T-helper 22 cell (primary cell): ENCODE measurements at places on chromosomes 2 and 18.

- no peak for DNase-seq
Measured at GRCh38 chr18:32139835-32140283, 48.2 kb downstream of the RNF138 start.

- no peak for DNase-seq
Measured at GRCh38 chr18:5643288-5643687, 99.5 kb upstream of the EPB41L3 start.

GRCh38 chr2:207129821-207130220 lies 35.9 kb downstream of the KLF7 start:
- no peak for DNase-seq

GRCh38 chr2:85143463-85144082 lies 10.4 kb downstream of the TCF7L1 start:
- no peak for DNase-seq

GRCh38 chr18:37299471-37300304 lies 265.9 kb downstream of the CELF4 start:
- DNase-seq: no peak

DNA sequence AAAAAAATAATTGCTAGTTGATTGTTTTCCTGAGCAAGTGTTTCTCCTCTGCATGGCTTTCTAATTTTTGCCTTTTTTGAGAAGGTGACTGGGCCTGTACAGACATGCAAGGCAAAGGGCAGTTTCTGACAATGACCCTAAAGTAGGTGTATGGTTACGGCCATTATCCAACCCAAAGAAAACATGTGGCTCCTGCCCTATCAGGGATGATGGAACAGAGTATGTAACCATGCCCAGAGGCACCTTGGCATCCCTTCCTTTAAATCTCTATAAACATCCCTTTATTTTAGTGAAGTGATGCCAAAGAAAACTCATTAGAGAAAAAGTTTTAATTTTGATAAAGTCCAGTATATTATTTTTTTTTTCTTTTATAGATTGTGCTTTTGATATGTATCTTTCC lies 217.5 kb downstream of the LPIN1 start:
- DNase-seq: no peak

- no peak for DNase-seq
Measured at GRCh38 chr18:7684966-7685365, 117.8 kb downstream of the PTPRM start.

GRCh38 chr2:226837334-226837733 lies 1.5 kb downstream of the RHBDD1 start:
- no peak for DNase-seq

GRCh38 chr2:148459377-148459778 lies 185.2 kb upstream of the EPC2 start:
- no peak for DNase-seq

- DNase-seq: no peak
Measured at GRCh38 chr2:79832511-79833234, 319.8 kb downstream of the CTNNA2 start.

- DNase-seq: no peak
Measured at GRCh38 chr2:184847331-184847730, 249.0 kb downstream of the ZNF804A start.

DNA sequence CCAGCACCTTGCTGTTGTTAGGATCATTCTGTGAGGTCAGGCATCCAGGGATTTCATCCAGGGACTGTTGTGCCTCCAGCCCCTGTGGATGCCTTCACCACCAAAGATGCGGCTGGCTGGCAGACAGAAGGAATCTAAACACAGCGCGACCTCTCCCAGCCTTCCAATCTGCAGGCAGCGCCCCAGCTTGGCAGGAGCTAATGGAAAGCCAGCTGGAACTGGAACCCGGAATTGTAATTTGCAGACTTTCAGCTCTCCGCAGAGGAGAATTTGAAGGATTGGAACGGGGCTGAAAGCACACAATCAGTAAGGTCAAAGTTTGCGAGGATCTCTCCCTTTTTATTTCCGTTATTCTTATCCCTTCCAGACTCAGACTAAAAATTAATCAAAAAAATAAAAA lies 127.8 kb downstream of the TRIB2 start:
- DNase-seq: no peak

DNA sequence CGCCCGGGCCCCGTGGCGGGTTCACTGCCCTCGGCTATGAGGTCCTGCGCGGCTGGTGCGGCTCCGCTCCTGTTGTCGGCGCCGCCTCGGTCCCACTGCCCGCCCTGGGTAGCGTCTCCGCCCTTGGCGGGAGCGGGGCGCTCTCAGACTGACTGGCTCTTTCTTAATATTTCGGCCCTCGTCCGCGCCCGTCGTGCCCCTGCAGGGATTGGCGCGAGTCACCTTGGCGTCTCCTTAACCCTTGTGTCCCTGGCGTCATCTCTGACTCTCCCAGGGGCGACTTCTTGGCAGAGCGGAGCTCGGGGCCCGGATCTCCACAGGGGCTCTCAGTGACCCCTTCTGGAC lies 1.3 kb downstream of the PTMA start:
- peak; percentile 11 for DNase-seq

DNA sequence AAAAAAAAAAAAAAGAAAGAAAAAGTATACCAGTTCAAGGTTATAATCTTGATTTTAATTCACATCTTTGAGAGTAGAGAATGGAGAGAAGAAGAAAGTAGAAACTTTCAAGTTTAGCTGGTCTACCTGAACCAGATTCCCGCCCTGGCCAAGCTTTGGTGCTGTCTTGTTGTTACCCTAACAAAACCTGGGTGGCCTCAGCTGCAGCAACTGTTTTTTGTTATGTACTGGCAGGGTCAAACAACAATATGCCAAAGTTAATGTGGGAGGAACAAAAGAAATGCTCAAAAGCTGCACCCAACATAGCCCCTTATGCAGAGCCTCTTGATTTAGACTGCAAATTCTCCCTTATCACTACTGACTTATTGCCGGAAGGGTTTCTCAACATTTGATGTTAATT lies 165.3 kb upstream of the TFPI start:
- DNase-seq: no peak

DNA sequence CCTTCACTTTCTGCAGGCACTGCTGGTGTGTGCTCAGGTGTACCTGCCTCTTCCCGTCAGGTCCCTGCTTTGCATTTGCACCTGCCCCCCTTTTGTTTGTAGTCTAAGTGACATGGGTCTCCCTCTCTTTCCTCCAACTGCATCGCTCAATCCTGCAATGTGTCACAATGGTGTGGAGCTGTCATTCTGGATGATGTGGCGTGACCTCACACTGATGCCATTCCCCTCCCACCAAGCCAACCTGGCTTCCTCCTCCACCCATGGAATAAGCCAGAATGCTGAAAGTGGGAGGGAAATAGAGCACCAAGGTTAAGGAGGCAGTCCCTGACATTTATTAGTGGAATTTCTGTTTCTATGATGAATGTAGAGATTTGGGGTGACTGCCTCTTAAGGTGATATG lies 156.7 kb downstream of the ZBTB7C start:
- no peak for DNase-seq

DNA sequence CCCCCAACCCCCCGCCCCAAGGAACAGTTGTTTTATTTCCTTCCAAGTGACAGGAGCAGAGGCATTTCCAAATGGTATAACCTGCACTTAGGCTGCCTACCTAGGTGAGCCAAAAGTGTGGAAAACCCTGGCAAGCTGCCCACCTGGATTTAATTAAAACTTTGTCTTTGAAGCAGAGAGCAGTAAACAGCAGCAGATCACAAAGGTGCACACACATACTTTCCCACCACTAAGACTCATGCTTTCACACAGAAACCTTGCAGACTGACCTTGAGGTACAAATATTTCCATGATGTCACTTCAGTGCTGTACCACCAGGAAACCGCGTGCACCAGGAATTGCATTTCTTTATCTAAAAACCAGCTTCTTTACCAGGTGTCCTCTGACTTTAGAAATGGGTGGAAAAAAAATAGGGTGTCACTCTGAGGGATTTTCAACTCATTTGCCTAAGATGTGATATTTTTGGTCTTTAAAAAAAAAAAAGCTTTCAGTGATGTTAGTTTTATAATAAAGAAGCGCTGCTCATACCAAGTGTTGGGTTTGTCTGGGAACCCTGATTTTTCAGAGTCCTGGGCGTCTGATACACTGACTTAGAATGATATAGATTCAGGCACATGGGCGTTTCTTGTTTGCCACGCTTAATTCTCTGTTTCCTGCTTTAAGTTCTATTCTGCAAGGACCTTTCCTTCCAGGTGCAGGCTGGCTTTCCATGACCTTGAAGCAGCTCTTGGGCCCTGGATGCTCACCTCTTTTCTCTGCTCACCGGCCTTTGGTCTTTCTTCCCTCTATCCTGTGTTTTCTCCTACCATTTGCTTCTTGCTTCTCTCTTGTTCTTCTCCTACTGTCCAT lies 70.7 kb upstream of the BCL2L11 start:
- no peak for DNase-seq

GRCh38 chr18:24014986-24015638 lies 558 bp downstream of the TTC39C start:
- peak; percentile 25 for DNase-seq

DNA sequence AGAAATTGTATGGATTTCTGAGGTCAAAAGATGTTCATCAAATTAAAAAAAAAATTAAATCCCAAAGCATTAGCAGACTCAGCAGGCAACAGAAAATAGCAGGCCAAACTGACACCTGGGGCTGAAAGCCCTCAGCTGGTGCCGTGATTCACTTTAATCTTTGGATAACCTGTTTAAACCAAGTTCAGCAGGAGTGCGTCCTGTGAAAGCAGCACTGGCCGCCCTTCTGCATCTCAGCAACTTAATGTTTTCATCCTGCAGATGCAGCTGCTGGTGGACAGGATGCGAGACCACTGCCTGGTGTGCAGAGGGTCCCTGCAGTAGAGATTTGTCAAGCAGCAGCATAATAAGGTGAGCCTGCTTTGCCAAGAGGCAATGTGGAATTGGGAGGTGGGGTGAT lies 41.2 kb downstream of the CCDC68 start:
- DNase-seq: no peak

DNA sequence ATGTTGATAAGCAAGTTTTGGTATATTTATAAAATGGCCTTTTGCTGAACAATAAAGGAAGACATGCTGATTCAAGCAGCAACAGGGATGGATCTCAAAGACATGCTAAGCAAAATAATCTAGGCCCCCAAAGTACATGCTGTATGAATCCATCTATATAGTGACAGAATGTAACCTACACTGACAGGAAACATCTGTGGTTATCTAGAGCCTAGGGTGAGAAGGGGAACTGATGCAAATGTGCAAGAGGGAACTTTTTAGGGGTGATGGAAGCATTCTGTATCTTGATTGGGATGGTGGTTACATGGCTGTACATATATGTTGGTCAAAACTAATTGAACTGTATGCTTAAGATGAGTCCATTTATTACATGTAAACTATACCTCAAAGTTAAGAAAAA lies 24.2 kb downstream of the CNRIP1 start:
- DNase-seq: no peak

GRCh38 chr2:45191146-45191863 lies 182.1 kb upstream of the SIX2 start:
- DNase-seq: no peak

DNA sequence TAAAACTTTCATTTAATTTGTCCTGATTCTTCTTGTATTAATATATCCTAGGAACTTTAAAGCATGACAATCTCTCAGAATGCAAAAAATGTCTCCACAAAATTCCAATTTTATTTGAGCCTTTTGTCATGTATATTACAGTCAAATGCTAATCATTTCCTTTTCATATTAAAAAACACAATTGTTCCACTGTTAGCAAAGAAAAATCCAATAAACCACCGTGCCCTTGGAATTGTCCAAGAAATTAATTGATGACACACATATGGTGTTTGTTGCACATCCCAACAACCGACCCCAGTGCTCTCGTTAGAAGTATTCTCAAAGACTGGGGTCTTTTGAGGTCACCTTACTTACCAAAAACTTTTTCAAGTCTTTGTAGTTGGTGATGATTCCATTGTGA lies 28.1 kb downstream of the GFPT1 start:
- no peak for DNase-seq

DNA sequence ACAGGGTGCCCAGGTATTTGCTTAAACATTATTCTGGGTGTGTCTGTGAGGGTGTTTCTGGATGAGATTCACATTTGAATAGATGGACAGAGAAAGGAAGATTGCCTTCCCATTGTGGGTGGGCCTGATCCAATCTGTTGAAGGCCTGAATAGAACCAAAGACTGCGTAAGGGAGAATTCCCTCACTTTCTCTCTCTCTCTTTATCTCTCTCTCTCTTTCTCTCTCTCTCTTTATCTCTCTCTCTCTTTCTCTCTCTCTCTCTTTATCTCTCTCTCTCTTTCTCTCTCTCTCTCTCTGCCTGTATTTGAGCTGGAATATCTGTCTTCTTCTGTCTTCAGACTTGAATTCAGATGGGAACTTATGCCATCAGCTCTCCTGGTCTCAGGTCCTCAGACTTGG lies 148.4 kb downstream of the FAM124B start:
- DNase-seq: no peak

DNA sequence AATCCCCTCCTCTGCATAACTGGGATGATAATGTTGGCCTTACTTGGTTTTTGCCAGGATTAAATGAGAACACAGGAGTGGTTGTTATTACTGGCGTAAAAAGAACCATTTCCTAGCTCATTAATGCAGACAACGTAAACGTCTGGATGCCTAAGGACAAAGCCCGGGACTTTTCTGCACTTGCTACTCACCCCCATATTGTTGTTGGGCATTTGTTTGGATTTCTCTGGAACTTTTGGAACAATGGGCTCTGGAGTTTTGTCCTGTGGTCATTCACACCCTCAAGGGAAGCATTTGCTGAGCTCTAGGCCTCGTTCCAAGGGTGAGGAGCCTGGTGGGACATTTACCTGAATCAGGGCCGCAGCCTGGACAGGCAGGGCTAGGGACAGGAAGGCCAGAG lies 76.0 kb downstream of the HS1BP3 start:
- no peak for DNase-seq

DNA sequence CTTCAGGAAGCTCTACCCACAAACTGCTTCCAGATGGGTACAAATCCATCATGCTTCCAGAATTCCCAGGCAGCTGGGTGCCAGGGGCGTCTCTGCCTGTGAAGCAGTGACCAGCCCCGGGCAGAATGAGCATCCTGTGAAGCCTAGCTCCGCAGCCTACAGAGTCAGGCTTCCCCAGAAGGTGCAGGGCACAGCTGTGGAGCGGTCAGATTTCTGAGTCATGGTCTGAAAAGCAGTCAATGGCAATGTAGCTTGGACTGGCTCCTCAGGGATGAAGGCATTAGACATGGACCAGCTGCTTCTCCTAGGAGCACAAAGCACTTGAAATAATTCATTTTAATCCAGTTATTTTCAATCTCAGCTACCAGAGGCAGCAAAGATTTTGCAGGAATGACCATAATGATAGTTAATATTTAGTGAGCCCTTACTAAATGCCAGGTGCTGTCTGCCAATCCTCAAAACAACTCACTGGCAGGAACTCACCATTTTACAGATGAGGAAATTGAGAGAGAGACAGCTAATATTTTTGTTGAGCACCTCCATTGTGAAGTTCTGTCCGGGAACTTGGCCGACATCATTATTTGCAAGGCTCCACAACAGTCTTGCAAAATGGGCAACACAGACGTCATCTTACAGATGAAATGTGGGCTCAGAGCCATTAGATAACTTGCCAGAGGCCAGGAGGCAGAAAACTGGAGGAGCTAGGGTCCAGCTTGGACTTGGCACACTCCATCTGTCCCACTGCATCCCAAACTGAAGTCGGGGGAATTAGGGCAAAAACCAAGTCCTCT lies 31.7 kb downstream of the ACMSD start:
- DNase-seq: no peak

GRCh38 chr18:62301322-62301721 lies 23.8 kb upstream of the TNFRSF11A start:
- no peak for DNase-seq
